ENCODE measurements at places on chromosomes 4 and X.

GRCh38 chr4:159837071-159837470 is 734.2 kb downstream of the RAPGEF2 start:
- DNase-seq = no peak

DNA sequence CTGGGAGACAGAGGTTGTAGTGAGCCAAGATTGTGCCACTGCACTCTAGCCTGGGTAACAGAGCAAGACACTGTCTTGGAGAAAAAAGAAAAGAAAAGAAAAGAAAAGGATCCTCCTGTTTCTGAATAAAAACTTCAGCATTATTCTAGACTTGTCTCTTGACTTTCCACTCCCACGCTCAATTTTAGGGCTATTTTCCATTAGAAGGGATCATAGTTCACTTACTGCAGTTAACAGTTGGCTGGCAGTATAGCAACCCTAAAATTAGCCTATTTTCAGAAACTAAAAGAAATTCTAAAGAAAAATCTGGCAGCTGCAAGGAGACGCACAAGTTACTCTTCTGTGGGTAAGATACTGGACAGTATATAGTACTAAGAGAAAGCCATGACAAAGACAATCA is 28.1 kb downstream of the THOC2 start:
- no peak for DNase-seq

GRCh38 chrX:31376408-31377022 is 304.7 kb upstream of the FTHL17 start:
- no peak for DNase-seq

DNA sequence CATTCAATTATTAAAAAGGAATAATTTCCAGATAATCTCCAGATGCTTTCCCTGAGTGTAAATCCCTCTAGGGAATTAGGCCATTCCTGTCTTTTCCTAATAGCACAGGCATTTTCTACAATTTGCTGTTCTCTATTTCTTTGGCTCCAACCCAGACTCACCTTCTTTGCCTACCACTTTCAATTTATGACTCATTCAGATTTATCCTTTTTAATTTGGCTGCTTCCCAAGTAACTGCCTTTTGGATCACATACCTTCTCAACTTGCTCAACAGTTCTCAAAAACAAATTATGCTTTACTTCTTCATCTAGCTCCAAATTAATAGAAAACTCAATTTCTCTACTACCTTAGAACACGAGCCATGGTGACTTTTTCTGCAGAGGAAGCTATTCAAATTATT is 1166.3 kb upstream of the PCDH7 start:
- DNase-seq = no peak

DNA sequence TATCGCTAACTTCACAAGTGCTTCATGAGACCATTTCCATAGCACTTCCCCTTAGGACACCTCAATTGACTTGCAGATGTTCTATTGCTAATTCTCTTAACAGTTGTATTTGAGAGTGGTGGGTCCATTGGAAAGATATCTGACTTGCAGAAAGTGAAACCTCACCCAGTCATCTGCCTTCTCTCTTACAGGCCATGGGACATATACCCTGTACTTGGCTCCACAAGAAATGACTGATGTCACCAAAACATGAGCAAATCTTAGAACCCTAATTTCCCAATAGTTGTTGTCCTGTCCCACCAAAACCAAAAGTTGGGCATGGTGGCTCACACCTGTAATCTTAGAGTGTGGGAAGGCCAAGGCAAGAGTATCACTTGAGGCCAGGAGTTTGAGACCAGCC is 101.9 kb upstream of the MAML3 start:
- DNase-seq = no peak

DNA sequence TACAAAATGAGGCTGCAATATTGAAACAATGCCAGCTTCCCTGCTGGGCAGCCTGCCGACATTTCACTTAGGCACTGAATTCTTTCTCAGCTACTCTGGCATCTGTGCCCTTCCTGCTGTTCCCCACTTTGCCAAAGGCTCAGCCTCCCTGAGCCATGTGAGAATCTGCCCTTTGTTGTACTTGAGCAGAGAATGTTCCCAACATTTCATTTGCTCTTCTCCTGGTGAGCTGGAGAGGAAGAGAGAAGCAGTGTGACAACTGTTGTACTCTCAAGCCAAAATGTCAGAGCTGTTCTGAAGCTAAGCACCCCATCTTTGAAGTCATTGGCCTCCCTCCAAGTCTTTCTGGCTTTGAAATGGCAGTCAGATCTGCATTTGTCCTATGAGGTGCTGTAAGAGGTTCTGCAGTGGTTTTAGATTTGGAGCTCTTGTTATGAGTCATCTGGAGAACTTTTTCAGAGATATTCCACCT is 32.5 kb downstream of the LANCL3 start:
- DNase-seq = no peak

- no peak for DNase-seq
Observed at GRCh38 chrX:123454712-123455431, 270.8 kb downstream of the GRIA3 start.

DNA sequence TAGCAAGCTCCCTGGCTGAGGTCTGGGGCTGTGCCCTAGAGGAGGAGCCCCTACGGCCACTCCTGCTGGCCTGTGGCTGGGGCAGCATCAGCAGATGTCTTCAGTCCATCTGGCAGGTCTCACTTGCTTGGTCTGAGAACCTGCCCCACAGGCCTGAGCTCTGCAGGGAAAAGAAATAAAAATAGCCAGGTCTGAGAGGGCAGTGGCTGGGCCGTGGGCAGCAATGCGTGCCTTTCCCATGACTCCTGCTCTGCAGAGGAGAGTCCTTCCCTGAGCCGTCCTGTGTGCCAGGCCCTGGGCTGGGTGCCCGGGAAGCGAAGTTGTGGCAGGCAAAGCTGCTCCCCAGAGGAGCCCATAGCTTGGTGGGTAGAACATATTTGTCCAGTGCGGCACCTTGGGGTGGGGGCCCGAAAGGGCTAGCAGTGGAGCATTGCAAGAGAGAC is 11.3 kb upstream of the KIAA0232 start:
- no peak for DNase-seq

- no peak for DNase-seq
Observed at GRCh38 chr4:100117750-100118149, 72.5 kb downstream of the DDIT4L start.

DNA sequence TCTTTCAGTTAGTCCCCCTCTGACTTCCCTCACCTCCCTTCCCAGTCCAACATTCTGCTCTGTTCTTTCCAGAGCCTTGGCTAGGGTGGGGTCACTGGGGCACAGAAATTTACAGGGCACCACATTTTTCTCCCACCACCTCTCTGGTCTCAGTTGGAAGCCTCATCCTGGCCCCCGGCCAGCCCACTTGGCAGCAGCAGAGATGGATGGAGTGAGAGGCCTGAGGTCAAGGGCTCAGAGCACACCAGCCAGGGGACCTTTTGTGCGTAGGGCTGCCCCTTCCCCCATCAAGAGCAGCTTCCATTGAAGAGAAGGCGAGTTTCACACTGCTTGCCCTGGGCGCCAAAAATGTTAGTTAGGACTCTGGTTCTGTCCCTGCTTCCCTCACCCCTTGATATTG is 230.9 kb downstream of the SOX3 start:
- no peak for DNase-seq

GRCh38 chrX:26651755-26652154 is 435.8 kb downstream of the MAGEB5 start:
- no peak for DNase-seq

DNA sequence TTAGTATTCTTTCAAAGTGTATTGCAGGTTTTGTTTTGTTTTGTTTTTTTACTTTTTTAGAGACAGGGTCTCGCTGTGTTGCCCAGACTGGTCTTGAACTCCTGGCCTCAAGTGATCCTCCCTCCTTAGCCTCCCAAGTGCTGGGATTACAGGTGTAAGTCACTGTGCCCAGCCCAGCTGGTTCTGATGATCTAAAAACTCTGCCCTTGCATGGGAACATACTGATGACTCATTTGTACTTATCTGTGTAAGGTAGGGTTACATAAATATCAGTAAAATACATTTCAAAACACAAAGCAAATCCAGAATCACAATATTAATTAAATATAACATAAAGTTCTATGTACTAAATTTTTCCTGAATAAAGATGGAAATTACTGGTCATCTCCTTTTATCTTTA is 7.4 kb upstream of the SLC9B1 start:
- DNase-seq = no peak

- DNase-seq = no peak
Observed at GRCh38 chr4:78313754-78314120, 237.8 kb upstream of the ANXA3 start.

DNA sequence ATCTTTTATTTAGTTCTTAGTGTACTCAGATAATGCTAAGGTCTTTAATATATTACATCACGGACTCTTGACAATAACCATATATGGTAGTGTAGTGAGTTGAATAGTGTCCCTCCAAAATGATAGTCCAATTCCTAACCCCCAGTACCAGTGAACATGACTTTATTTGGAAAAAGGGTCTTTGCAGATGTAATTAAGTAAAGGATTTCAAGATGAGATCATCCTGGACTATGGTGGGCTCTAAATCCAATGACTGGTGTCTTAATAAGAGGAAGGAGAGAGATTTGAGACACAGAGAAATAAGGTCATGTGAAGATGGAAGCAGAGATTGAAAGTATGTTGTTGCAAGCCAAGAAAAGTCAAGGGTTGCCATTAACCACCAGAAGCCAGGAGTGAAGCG is 236.5 kb upstream of the DIPK2B start:
- DNase-seq = no peak

GRCh38 chr4:858041-858481 is 32.1 kb upstream of the CPLX1 start:
- no peak for DNase-seq

DNA sequence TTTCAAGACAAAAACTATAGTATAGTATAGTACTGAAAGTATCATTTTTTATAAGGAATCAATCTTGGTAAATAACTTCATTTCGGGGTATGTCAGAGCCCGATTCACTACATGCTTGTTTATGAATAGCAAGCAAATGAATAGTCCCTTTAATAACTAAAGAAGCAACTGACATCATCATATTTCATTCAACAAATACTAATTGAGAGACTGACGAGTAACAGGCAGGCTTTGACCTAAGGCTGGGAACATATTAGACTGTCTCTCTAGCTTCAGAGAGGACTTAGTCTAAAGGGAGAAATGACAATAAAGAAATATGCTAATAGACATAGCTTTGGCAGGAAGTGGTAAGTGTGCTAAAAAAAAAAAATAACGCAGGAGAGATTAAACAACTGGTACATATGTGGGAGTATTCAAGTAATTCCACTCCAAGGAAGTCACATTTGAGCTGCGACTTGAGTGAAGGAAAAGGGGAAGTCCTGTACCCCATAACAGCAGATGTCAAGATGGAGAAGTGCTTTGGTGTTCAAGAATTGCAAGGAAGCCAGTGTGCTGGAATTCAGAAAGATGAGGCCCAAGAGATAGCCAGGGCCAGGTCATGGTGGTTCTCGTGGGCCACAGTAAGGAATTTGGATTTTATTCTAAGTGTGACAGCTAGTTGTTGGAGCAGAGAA is 284.9 kb downstream of the FBXO8 start:
- no peak for DNase-seq

- no peak for DNase-seq
Observed at GRCh38 chr4:160091631-160092030, 988.8 kb downstream of the RAPGEF2 start.

- DNase-seq = no peak
Observed at GRCh38 chrX:99909946-99910345, 500.1 kb downstream of the PCDH19 start.

DNA sequence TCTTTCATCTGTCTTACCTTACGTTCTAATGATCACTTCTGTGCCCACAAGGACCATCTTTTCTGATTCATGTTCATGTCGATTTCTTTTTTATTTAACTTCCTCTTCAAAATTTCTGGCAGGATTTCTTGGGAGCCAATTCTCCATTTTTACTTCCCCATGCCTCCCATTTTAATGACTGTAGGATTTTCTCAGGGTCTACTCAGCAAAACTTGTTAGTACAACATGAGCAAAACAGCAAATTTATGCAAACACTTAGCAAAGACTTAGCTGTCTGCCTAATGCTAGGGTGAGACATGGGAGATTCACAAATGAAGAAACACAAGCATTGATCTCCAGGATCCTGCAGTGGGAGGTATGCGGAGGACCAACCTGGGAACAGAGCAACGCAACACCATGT is 5.5 kb downstream of the CD38 start:
- no peak for DNase-seq

- no peak for DNase-seq
Observed at GRCh38 chr4:101851672-101852071, 61.1 kb downstream of the BANK1 start.

DNA sequence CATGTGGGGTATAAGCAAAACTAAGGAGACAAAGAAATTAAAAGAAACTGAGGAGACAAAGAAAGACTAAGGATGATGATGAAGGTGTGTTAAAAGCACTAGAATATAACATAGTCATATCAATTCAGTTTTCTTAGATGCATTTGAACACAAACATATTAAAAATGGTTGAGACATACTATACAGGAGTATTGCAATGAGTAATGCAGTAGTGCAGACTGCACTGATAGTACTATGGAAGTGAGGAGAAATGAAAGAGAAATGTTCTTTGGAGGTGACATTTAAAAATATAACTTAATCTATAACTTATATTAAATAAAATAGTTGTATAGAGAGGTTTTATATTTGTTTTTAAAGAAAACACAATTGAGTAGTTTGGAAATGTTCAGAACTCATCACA is 279.2 kb downstream of the CAMK2D start:
- no peak for DNase-seq

DNA sequence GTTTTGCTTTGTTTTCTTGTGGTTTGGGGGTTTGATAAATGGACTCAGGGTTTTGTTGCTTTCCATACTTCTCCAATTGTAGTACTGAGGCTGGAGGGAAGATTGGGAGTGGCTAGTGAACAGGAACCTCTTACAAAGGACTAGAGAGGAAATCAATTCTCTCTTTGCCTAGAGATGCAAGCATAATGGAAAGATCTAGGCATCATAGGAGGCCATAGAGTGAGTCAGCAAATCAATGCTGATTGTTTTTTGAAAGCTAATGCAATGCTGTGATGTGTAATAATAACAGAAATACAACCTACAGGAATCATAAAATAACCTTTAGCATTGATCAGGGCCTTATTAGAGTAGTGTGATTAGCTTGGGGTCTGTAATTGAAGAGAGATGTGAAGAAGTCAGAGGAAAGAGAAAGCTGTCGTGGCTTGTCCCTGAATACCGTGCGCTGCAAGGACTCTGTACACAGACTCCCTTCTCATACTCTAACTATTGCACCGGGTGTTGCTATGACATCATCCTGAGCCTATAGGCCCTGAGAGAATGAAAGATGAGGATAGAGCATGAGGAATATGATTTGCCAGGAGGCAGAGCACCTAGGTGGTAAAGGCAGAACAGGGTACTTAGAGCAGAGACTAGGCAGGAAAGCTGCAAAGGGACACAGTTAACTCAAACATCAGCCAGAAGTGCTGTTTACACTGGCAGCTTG is 29.3 kb upstream of the GPR101 start:
- DNase-seq = no peak

All from activated CD4-positive, alpha-beta T cell treated with anti-CD3 and anti-CD28 coated beads, Interleukin-2, amount 50 U/mL, for 4 hours (primary cell).